A172 (cell line): ENCODE measurements at places on chromosomes 1 and 21.

DNA sequence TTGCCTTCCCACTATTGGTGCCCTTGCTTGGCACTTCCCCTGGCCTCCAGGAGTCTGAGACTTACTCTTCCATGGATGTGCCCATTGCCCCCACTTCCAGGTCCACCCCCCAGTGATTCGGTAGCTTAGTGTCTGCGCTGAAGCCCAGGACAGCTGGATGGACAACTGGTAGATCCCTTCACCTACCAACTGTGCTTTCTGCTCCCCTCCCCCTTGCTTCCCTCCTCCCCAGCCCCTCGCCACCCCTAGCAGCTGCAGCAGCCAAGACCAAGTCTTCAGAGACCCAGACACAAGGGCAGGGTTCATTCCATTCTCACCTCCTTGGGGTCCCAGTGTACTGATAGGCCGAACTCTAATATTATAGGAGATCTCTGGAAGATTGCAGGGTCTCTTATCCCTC lies 6.9 kb downstream of the LMNA start:
- DNase-seq, result no peak

- DNase-seq, result no peak
Observed at GRCh38 chr1:84720221-84720780, 30.0 kb upstream of the SSX2IP start.

- DNase-seq, result no peak
Observed at GRCh38 chr1:204735042-204735441, 49.5 kb upstream of the LRRN2 start.

DNA sequence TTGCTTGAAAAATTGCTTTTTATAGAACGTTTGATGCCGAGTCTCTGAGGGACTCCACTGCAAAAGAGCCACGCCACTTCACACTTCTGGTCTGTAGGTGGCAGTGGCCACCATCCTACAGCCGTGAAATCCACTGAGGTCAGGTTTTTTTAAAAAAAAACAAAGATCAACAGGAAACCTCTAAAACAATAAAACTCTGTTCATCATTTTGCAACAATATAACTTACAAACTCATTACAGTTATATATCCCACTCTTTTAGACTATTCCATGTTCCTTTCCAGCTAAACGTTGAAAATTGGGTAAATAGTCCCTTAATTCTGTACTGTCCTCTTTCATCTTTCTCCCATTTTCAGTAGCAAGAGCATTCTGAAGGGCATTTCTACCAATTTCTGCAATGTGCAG lies 64.6 kb upstream of the FMN2 start:
- DNase-seq, result peak; percentile 56

GRCh38 chr1:53896635-53897229 lies 2.7 kb downstream of the DIO1 start:
- peak; percentile 59 for DNase-seq
